ENCODE measurements at places on chromosomes 1 and 21.

DNA sequence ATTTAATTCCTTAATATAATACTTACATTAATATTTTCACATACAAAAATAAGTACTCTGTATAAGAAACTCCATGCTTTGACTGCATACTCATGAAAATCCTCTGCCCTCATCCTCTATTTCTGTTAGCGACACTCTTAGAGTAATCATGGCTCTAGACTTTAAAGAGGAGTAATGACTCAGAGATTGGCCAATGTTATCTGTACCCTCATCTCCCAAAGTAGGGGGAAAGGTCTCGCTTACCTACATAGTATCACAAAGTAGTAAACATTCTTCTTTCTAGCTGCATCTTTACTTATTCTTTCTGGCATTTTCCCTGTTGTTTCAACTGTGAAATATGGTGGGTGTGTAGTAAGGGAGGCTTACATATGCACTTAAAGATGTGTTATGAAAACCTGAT is 29.8 kb upstream of the SPAG17 start:
- no peak overlapping the region for H3K27ac ChIP-seq
- H3K4me3 ChIP-seq = no peak overlapping the region
- DNase-seq = no peak
- no peaks in the 10 kb centered on the region for H3K27me3 ChIP-seq
- no peaks in the 10 kb centered on the region for H3K4me1 ChIP-seq

- H3K36me3 ChIP-seq = no peaks in the 10 kb centered on the region
- DNase-seq = no peak
- H3K27me3 ChIP-seq = no peaks in the 10 kb centered on the region
Observed at GRCh38 chr1:212689196-212689725, 10.4 kb downstream of the BATF3 start.

- no peaks in the 10 kb centered on the region for H3K36me3 ChIP-seq
- H3K27ac ChIP-seq = peak overlapping the region; percentile 87
- H3K27me3 ChIP-seq = no peaks in the 10 kb centered on the region
- H3K4me3 ChIP-seq = peak overlapping the region; percentile 75
Observed at GRCh38 chr1:244653439-244654107, 647 bp downstream of the DESI2 start.

DNA sequence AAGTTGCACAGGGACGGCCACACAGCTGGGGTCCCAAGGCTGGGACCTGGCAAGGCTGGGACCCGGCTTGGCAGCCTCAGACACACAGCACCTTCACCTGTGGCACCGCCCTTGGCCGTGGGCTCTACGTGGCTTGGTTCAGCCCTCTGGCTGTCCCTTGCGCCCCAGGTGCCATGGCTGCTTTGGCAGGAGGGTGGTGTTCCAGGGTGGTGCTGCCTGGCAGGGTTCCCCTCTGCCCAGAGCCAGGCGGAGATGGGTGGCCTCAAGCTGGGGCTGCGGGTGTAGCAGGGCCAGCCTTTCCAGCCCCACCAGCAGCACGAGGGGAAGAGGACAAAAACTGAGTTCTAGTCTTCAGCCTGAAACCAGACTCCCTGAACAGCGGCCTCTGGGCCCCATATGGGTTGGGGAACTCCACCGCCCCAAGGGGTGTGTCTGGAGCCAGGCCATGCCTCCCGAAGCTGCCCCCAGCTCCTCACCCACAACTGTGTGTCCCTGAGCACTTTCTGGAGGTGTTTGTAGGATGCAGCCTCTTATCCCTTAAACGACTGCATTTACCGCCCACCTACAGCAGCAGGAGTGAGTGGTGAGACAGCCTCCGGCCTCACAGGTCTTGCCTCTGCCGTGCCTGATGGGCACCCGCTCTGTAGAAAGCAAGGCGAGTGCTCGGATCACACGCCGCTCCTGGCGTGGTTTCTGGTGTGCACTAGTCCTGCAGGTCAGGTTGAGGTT is 92.3 kb downstream of the PDE9A start:
- H3K27ac ChIP-seq = peak overlapping the region; percentile 63
- no peak for DNase-seq
- H3K4me1 ChIP-seq = peaks cover 19% of the 10 kb centered on the region
- no peaks in the 10 kb centered on the region for H3K27me3 ChIP-seq
- no peaks in the 10 kb centered on the region for H3K36me3 ChIP-seq

DNA sequence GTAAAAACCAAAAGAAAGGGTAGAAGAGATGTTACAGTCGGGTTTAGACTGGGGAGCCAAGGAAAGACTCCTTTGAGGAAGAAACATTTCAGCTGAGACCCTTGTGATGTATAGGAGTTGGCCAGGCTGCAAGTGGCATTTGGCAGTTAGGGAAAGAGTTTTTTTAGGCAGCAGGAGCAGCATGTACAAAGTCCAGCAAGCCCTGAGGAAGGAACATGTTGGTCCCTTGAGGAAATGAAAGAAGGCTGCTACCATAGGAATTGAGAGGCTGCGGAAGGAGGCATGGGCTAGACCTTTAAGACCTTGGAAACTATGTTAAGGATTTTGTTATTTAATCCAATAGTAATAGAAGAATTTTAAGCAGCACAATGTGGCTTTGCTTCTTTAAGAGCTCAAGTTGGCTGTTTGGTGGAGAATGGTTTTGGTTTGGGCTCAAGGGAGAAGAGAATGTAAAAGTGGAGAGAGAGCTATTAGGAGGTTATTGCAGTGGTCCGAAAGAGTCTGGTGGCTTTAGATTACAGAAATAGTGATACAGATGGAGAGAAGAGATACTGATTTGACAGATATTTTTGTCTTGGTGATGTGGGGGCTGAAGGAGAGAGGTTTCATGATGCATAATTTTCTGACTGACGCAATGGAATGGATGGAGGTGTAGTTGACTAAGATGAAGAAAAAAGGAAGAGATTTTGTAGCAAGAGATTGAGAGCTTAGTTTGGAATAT is 26.6 kb downstream of the SMAP2 start:
- no peak for DNase-seq
- H3K4me1 ChIP-seq = peaks cover 90% of the 10 kb centered on the region
- no peaks in the 10 kb centered on the region for H3K36me3 ChIP-seq
- peak overlapping the region; percentile 67 for H3K27ac ChIP-seq
- no peaks in the 10 kb centered on the region for H3K27me3 ChIP-seq
- H3K4me3 ChIP-seq = no peak overlapping the region

DNA sequence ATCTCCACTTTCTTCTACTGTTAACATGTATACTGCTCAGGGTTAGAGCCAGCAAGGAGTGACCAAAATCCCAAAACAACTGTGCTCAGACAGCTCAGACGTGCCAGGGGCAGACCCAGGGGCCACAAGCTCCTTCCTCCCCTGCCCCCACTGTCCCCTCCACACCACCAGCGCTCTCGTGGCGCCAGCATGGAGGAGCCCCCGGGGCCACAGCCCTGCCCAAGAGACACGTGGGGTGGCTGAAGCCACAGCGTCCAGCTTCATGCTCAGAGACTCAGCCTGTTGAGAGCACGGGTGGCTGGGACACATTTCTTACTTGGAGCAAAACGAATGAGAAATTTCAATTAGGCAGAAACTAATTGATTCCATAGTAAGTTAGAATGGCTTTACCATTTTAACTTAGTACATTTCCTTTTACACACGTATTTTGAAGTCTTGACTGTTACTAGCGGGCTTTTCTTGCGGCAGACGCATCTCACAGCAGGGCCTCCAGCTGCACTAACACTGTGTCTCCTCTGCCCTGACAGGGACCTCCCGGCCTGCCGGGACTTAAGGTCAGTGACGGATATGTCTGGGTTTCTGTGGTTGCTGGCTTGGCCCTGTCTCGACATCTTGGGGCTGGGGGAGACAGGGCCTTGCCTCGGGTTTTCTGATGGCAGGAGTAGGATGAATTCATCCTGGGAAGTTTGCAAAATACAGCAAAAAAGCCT is 54.2 kb downstream of the SLC19A1 start:
- no peak for DNase-seq
- H3K27ac ChIP-seq = no peak overlapping the region
- no peaks in the 10 kb centered on the region for H3K27me3 ChIP-seq

Measured in naive thymus-derived CD4-positive, alpha-beta T cell (primary cell).